ENCODE measurements at places on chromosomes 6 and 20.

DNA sequence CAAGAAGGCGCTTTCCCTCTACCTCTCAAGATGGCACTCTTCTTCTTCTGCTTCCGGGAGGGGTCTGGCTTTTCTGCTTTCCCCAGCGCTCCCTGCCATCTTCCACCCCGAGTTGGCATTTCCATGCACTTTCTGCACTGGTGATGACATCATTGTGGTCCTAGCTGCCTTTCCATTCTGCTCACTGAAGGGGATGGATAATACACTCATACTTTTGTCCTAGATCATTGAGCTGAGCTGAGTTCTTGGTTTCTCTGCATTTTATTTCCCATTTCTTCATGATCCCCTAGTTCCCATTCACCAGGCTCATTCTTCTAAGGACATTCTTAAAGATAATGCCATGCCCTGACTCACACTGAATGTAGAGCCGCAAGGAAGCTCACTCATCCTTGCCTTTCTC is 96.7 kb downstream of the EDN1 start:
- DNase-seq: no peak

GRCh38 chr20:62338294-62338620 is 28.9 kb downstream of the LAMA5 start:
- DNase-seq: no peak

- DNase-seq: no peak
These were observed 37.6 kb downstream of the NCR2 start for GRCh38 chr6:41372832-41373626.

- no peak for DNase-seq
These were observed 86.7 kb downstream of the GRM4 start for GRCh38 chr6:34059136-34059731.

GRCh38 chr6:49806145-49806544 is 19.1 kb upstream of the PGK2 start:
- no peak for DNase-seq

DNA sequence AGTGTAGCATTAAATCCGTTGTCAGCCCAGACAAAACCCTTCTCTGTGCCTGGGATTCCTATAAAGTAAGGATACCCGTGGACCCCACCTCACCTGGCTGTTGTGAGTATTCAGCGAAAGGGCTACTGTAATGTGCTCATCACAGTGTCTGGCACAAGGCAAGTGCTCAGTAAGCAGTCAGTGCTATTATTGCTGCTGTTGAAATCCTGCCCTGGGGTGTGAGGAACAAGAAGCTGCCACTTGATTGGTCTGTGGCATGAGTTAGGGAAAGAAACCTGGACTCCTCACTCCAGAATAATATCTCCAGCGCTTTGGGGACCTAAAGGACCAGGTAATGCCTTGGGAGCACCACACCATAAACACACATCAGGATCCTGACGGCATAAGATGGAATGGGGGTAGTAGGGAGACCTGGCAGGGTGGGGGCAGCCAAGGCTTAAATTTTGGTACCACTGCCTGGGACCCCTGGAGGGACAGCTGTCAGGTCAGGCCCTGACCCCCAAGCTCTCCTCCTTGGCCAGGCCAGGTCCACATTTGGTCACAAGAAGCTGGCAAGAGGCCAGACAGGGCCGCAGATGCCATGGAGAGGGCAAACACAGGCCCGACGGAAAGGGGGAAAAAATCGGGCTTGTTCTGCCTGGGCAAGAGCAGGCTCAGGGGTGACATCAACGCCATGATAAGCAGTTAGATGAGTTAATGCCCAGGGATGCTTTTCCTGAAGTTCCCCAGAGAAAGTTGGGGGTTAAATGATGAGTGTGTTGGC is 66.5 kb downstream of the MRPL14 start:
- DNase-seq: no peak

DNA sequence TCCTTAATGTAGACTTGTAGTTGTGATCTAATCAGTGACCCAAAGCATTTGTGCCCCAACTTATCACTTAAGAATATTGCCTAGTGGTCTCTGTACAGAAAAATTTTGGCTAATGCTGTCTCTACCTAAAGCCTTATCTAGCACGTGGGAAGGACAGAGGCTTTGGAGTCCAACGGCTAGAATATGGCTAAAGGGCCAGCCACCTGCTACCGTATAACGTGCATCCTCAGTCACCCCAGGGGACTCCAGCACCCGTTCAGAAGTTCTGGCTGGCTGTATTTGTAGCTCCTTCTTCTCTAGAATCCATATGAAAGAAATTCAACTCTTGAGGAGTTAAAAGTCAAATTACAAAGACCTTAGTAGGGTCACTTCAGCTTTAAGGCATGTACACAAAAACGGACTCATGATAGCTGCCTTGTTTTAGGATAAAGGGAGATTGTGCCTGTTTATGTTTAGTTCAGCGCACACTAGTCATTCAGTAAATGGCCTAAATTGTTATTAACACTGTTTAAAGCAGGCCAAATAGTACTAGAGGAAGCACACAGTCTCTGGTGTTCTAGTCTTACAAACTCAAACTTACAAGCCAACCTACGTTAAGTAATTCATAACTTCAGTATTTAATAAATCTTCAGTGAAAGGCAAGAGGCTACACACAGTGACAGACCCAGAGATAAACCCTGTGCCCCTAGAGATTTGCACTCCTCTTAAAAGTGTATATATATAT is 407.5 kb upstream of the PLCB4 start:
- DNase-seq: no peak
